ENCODE measurements at places on chromosomes 2 and 18.

GRCh38 chr2:25257032-25257552, 84.6 kb downstream of the DNMT3A start:
- DNase-seq: no peak

- no peak for DNase-seq
Observed at GRCh38 chr2:86453836-86454235, 12.7 kb downstream of the KDM3A start.

GRCh38 chr2:151733771-151734672, at the start of gene NEB:
NEB (minus strand) TSS chr2:151734476; CDS start chr2:151733156, 1,320 bp downstream.
- no peak for DNase-seq

- DNase-seq: no peak
Observed at GRCh38 chr18:61980355-61980754, 87.5 kb upstream of the RNF152 start.

DNA sequence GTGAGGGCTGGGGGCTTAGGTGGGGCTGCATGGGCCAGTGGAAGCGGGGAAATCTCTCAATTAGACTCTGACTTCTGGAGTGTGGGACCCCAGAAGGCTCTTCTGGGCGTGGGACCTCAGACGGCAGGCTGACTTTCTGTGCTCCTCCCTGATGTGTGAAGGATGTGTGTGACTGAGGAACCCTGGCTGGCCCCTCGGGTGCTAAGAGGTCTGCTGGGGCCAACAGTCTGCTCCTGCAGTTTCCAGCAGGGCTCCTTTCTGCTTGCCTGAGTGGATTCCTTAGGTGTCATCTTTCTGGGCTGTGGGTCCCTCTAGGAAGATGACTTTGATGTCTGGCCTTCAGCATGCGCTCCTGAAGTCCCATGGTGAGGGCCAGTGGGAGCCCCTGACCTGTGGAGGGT, 167.5 kb downstream of the DYSF start:
- DNase-seq: no peak

- DNase-seq: no peak
Observed at GRCh38 chr18:76914314-76914713, 92.0 kb downstream of the ZNF236 start.

DNA sequence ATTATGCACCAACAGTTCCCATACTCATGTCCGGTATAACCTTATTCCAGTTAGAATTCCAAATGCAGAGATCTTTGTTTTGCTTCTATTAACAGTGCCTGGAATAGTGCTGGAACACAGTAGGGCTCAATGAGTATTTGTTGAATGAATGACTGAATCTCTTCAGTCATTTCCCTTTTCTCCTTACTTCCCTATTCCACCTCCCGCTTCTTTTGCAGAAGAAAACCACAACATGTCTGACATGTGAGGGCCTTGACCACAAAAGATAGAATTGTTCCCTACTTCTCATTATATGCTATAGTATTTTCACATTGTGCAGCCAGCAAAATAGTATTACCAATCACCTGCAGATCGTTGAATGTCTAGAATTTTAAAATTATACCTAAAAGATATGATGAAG, 19.5 kb upstream of the HNRNPLL start:
- no peak for DNase-seq

DNA sequence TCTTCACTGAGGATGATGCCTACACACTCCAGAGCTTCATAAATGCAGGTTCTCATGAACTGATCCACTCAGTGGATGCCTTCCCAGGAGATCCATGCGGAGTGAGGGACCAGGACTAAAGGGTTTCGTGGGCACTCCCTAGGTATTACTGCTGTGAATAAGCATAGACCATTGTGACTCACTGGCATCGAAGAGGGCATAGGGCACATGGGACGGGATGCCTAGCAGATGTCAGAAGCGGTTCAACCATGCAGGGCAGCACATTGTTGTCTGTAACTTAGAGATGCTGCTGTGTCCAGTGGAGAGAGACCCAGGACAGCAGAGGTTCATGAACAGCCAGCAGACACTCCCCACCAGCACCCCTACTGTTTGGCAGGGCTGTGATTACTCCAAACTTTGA, 17.2 kb downstream of the GKN2 start:
- DNase-seq: no peak

DNA sequence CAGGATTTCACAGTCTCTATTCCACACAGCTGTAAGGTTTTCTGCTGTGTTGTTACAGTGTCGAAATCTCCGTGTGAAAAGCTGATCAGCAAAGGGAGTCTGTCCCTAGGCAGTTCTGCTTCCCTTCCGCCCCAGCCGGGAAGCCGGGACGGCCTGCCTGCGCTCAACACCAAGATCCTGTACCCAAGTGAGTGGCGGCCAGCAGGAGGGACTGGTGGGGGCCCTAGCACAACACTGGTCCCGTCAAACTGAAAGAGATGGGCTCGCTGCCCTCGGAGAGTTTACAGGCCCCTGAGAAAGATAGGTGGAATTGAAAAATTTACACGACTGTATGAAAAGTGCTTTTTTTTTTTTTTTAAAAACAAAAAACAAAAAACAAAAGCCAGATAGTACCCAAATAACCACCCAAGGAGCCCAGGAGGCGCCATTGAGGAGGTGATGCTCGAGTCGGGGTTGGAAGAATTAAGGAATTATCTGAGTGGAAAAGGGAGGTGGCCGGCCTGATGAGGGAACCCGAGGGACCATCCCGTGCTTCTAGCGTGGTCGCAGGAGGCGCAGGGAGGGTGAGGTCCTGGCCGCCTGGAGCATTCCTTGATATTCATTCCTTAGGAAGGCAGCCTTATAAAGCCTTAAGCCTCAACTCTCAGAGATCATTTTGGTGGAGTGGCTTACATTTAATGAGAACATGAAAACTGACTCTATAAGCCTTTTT, 96.7 kb downstream of the DGKD start:
- no peak for DNase-seq

Measured in LoVo (cell line).